ENCODE measurements at places on chromosomes 12 and 14. TPM values are rescaled to one million over a fixed set of nuclear protein-coding genes. Genes with fewer than 3 reads are reported as not detected.

The PRB2 gene
- total RNA-seq = not detected

The OTX2 gene
- not detected for total RNA-seq

The CDCA3 gene
- total RNA-seq = 19.6 TPM

The LUM gene
- 556 TPM for total RNA-seq

The C12orf56 gene
- 0.43 TPM for total RNA-seq

The KRT7 gene
- 5.7 TPM for total RNA-seq

The LRRC10 gene
- not detected for total RNA-seq

The GRIP1 gene
- total RNA-seq = not detected

Data from GM23248 (cell line).